Left forelimb (tissue), 1 donor: ENCODE measurements at places on chromosomes 5 and 9.
A peak's percentile ranks its signal among the peaks of the same experiment; 100 is the strongest.

- no peak for DNase-seq
These were observed 168.1 kb downstream of the KDM4C start for GRCh38 chr9:6925836-6926235.

DNA sequence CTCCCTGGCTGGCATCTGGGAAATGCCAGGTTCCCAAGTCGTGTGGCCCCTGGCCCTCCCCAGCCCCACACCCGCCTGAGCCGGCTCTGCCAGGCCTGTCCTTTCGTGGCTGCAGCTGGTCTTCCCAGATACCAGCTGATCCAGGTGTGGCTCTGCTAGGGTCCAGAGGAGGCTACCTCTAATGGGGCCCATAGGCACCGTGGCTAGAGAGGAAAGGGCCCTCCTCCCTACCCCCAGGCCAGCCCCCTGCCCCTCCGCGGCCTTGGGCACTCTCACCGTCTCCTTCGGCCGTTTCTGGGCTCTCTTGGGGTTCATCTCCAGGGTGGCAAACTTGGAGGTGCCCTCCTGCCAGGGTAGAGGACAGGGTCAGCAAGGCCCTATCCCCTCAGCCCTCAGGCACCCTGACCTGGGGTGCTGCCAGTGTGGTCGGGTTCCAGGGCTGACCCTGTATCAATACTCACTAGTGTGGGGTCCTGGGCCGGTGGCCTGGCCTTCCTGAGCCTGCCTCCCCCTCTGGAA lies 17.0 kb downstream of the RALGDS start:
- DNase-seq: peak; percentile 57

GRCh38 chr9:81847181-81847915 lies 80.9 kb upstream of the SPATA31D4 start:
- DNase-seq: no peak

DNA sequence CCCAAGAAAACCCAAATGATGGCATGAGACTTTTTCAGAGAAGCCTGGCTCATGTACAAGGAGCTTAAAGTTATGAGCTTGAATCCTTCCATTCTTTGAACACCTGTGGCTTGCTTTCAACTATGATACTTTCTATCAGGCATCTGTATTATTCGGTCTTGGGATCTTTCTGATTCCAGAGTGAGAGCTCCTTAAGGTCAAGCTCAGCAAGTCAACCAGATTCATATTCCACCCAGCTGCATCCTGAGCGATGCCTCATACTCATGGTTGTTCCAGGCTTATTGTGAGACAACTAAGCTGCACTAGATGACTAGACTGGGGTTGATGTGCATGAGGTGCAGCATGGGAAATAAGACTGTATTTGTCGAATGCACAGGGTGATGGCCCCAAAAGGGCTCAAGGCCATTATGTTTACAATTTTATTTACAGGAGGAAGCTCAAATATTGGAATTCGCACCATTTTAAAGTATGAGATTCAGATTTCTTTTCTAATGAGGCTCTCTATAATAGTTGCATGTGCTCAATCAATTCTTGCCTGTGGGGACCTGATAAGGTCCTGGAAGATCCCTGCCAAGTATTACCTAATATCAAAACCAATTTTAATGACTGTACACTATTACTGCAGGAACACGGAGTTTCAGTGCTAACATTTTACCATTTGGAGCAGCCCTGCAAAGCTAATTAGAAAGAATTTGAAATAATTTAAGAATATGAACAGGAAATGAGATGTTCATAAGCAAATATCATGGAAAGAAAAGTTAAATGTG lies 453.8 kb downstream of the SEMA5A start:
- no peak for DNase-seq

DNA sequence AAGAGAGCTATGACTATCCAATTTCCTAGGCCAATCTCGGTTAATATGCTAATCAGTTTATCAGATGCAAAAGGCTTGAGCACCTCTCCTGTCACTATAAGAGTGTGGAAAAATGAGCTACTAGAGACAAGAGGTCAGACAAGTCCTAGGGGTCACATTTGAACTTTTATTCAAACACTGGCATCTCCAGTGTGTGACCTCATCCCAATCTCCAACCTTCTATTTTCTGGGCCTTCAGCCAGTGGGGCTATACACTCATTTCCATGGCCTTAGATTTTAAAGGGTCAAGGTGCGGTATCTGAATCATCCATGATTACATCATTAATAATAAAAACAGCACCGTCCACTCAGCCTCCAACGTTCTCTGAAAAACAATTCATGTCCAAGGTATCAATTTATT lies 139.6 kb upstream of the LRRTM2 start:
- DNase-seq: no peak
